ENCODE measurements at places on chromosomes 12 and 14. TPM values are rescaled to one million over a fixed set of nuclear protein-coding genes. Genes with fewer than 3 reads are reported as not detected.

DNA sequence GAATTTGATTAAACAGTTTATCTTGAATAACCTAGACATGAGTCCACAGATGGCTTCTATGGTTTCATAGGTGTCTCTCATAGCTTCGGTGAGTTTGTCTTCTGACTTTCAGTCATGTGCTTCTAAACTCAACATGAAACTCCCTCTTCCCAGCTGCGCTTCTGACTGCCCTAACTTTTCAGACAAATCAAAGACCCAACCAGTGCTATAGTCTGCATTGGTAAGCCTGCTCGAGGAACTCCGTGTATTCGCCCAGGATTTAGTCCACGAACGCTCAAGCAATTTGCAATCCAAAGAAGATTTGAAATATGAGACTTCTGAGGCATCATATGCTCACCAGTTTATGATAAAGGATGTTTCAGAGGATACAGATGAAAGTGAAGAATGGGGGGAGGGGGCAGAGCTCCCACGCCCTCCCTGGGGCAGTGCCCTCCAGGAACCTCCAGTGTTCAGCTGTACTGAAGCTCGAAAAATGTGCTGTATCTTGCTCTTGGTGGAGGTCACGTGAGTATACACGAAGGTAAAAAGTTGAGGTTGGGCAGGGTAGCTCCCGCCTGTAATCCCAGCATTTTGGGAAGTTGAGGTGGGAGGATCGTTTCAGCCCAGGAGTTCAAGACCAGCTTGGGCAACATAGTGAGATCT is 5.2 kb upstream of the RILPL2 start:
- no peak for DNase-seq

DNA sequence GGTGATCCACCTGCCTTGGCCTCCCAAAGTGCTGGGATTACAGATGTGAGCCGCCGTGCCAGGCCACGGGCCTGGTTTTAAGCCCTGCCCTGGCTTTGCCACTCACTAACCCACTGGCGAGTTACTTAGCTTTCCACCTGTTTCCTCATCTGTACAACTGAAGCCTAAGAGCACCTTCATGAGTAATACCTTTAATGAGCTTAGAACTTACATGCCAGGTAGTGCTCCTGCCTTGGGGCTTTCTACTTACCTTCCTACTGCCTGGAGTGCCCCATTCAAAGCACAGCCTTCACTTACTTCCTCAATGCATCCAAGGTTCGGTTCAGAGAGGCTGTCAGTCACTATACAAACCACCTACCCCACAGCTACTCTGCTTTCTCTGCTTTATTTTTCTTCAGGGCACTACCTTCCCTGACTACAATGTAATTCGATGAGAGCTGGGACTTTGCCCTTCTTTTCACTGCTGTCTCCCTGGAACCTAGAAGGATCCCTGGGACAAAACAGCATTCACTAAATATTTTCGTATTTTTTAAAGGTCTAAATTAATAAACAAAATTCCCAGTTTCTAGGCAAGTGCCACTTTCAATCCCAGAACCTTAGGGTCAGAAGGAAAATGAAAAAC is 13.8 kb downstream of the ZCCHC8 start:
- DNase-seq, result no peak

DNA sequence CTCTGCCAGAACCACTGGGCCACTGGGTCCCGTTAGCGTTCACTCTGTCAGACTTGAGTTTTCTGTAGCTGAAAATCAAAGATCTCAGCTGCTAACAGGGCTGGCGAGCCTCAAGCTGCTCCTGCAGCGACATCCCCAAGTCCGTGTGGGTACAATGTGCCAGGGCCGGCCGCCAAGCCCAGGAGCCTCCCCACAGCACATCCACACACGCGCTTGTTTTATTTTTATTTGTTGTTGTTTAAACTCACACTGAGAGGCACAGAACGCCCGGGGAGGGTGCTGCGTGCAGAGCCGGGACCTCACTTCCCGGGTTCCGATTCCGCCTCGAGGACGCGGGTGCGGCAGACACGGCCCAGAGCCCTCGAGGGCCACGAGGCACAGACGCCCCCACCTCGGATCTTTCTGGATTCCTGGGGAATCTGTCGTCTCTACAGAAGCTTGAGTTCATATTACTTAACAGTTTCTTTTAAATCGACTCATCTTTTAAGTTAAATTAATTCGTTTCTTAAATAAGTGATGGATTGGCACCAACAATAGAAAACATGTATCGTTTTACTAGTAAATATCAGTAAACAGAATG is 9.3 kb downstream of the GALNT9 start:
- no peak for DNase-seq

- no peak for DNase-seq
These were observed 235.3 kb upstream of the FOXN3 start for GRCh38 chr14:89652352-89652751.

DNA sequence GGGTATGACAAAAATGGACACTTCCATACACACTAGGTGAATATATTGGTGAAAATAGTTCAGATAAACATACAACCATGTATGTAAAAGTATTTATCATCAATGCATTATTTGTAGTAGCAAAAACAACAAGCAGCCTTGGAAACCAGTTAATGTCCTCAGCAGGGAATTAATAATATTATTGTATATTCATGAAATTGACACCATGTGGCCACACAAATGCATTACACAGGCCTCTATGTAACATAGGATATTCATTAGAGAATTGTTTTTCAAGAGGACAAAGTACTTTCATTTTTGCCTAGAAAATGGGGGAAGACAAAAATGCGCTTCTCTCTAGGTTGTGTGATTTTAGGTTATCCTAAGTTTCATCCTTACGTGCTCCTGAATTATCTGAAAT is 24.3 kb downstream of the SPRING1 start:
- no peak for DNase-seq

DNA sequence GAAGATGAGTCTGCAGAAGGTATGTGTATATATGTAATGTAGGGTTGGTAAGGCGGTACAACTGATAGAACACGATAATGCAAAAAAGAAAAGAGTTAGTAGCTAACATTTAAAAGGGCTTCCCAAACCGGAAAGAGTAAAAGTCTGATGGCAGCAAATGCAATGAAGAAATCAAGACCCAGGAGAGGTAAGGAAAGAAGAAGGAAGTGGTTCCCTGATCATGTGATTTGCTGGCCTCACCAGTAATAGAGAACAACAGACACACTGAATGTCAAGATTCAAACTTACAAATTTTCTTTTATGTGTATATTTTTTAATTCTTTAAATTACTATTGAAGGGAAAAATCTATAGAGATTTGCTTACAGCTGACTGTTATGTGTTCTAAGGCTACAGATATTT is 18.4 kb downstream of the ZFC3H1 start:
- no peak for DNase-seq

Gene EML1
- total RNA-seq, result 17.6 TPM

Gene CATSPERB
- total RNA-seq, result 0.23 TPM
